CD4-positive, alpha-beta T cell (primary cell): ENCODE measurements at places on chromosomes 12 and 14. TPM values are rescaled to one million over a fixed set of nuclear protein-coding genes. Genes with fewer than 3 reads are reported as not detected.

GRCh38 chr12:111318450-111318849, 50.4 kb downstream of the PHETA1 start:
- no peak for DNase-seq

- no peak for DNase-seq
These were observed 89.2 kb downstream of the BCL2L14 start for GRCh38 chr12:12159988-12160387.

DNA sequence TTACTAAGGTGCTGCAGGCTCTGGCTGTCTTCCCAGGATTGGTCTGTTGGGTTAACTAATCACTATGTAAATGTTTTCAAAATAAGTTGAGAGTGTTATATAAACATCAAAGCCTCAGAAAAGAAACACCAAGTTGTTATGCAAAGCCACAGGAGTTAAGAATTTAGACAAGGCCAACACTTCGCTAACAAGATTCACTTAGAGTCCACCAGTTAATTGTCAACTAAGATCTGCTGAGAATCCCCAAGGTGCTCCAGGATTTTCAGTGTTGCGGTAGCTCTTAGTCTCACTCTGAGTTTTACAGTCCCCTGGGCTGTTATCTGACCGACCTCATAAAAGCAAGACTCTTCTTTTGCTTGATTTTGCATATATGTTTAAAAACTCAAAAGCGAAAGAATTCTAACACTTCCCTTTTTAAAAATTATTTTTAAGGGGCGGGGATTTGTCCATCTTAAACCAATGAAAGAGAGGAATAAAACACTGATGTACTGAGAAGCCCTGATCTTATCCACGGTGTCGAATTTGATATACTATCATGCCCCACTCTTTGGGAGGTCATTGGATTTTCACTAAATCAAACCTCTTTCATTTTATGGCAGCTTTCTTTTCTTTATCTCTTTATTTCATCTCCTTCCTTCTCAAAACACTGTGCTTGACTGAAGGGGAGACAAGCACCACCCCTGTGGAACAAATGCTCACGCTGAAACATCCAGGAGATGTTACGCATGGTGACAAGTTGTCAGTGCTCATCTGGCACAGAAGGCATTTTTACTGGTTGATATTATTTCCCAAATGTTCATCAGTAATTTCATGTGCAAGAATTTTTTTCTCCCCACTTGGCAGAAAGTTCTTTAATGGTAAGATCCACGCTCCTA, 7.0 kb downstream of the NIN start:
- no peak for DNase-seq

GRCh38 chr14:94805680-94806288, 35.9 kb upstream of the GSC start:
- DNase-seq: no peak

GRCh38 chr12:67640863-67641262, 7.7 kb upstream of the DYRK2 start:
- no peak for DNase-seq

DNA sequence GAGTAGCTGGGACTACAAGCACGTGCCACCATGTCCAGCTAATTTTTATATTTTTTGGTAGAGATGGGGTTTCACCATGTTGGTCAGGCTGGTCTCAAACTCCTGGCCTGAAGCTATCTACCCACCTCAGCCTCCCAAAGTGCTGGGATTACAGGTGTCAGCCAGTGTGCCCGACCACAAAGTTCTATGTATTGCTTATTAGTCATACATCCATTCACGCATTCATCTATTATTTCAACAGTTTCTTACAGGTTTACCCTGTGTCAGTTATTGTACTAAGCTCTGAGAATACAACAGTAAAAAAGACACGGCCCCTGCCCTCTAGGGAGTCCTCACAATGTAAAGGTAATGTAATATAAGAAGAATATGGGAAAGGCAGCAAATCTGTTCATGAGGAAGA, 188.9 kb upstream of the BTG1 start:
- DNase-seq: no peak

DNA sequence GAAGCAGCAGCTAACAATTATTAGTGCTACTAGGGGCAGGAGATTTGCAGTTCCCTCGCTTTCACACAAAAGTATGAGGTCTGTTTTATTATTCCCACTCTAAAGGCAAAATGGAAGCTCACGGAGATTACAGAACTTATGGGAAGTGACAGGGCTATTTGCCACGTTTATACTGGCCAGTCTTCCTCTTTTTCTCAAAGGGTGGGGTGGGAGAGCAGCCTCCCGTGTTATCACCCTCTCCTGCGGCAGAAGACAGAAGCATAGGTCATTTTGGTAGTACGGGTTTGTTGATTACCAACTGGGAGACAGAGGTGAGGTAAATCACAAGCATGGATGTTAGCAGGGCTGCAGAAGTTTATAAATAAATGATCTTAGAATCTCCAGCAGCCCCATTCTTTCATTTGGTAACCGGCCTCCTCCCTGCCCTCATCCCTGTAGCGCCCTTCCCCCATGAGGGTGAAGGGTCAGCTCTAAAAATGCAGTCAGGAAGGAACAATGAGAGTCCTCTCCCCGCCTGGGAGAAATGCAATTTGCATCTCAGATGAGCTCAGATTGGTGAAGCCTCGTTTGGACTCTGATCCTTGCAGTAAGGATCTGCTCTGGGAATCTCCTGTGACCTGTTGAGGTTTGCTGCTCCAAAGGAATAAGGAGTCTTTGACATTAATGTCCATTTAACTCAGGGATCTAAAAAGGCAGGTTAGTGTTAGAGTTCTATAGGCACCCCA, 44.7 kb upstream of the SINHCAF start:
- DNase-seq: no peak

- DNase-seq: no peak
These were observed 7.7 kb downstream of the ANAPC5 start for GRCh38 chr12:121344506-121344905.

- DNase-seq: no peak
These were observed 896 bp downstream of the EID3 start for GRCh38 chr12:104304261-104305009.

GRCh38 chr14:78595797-78596196, 425.6 kb downstream of the NRXN3 start:
- no peak for DNase-seq

DNA sequence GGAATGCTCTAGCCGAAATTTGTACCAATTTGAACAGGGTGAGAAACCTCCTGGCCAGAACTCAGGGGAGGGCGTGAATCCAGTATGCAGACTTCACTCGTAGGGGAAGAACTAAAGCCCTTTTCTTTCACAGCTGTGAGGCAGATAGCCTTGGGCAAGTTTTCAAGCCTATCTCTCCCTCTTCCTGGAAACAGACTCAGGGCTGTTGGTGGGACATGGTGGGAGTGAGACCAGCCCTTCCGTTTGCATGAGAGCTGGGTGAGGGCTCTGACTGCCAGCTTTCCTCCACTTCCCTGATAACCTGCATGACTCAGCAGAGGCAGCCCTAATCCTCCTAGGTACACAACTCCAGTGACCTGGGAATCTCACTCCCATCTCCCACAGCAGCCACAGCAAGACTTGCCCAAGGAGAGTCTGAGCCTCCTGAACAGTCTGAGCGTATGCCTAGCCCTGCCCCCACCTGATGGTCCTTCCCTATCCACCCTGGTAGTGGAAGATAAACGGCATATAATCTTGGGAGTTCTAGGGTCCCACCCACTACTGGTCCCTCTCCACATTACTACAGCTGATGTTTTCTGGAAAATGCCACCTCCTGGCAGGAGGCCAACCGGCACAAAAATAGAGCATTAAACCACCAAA, 170.1 kb upstream of the AMIGO2 start:
- DNase-seq: no peak

- no peak for DNase-seq
These were observed 67.6 kb upstream of the GNG2 start for GRCh38 chr14:51792809-51793208.

DNA sequence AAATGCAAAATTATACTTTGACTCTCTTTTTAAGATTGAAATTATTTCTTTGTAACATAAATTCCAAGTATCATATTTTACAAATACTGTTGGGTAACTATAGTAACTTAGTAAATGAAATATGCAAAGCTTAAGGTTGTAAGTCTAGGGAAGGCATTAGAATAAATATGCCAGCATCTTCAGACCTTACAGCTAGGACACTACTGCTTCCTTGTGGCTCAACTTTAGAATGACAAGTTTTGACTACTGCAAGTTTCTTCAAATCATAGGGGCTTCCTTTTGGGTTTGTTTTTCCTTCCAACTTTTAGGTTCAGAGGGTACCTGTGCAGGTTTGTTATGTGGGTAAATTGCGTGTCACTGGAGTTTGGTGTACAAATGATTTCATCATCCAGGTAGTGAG, 17.7 kb upstream of the ANP32D start:
- peak; percentile 46 for DNase-seq

- DNase-seq: no peak
These were observed 26.0 kb downstream of the ZFHX2 start for GRCh38 chr14:23525611-23526010.

GRCh38 chr12:95773320-95773719, 17.2 kb downstream of the NTN4 start:
- no peak for DNase-seq

DNA sequence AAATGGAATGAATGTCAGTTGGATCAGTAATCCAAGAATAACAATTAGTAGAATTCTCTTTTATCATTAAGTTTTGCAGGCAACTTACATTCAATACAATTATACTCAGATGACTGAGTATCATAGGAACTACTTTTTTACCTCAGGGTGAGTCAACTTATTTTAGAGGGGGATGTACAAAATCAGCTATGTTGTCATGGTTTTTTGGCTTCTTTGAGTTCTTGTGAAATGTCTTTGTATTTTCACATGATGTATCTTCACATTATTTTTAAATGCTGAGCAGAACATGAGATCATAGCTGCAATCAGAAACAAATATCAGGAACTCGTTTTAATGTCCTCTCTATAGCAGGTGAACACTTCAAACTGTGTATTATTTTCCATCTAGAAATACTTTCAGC, 65.3 kb upstream of the PTPRR start:
- DNase-seq: no peak

The LACRT gene
- not detected for total RNA-seq
